ENCODE measurements at places on chromosomes 7 and 10. TPM values are rescaled to one million over a fixed set of nuclear protein-coding genes. Genes with fewer than 3 reads are reported as not detected.

Gene MRLN
- total RNA-seq, result 0.75 TPM

Gene SLC18A2
- 1.8 TPM for total RNA-seq

Gene TFR2
- total RNA-seq, result 2.5 TPM

Gene CELF2
- total RNA-seq, result 14.4 TPM

Gene BEND7
- 16.4 TPM for total RNA-seq

Gene OR13A1
- total RNA-seq, result 0.14 TPM

Gene WNT8B
- 0.29 TPM for total RNA-seq

Gene GPR26
- 1.8 TPM for total RNA-seq

Gene AGAP5
- total RNA-seq, result 10.3 TPM

Gene NUTM2B
- total RNA-seq, result 1.00 TPM

Data from type B pancreatic cell (in vitro differentiated cells).